ENCODE measurements at places on chromosomes 4 and X. TPM values are rescaled to one million over a fixed set of nuclear protein-coding genes. Genes with fewer than 3 reads are reported as not detected.

Gene CD99
- 170 TPM for total RNA-seq

Gene HPSE
- total RNA-seq = 16.3 TPM

Gene PROM1
- total RNA-seq = 0.09 TPM

Gene CLCN4
- 4.9 TPM for total RNA-seq

Gene NUP62CL
- 0.11 TPM for total RNA-seq

Gene SSX3
- not detected for total RNA-seq

Gene KCNIP4
- not detected for total RNA-seq

Gene CDS1
- total RNA-seq = under 0.01 TPM

Gene ARMCX2
- 78.0 TPM for total RNA-seq

Gene FATE1
- not detected for total RNA-seq

Gene CLGN
- 0.09 TPM for total RNA-seq

Gene SCML2
- total RNA-seq = 2.2 TPM

Data from dermis lymphatic vessel endothelial cell (primary cell).